ENCODE measurements at places on chromosomes 5 and 9.

GRCh38 chr5:121758615-121759014, 93.1 kb upstream of the FTMT start:
- no peak for DNase-seq

DNA sequence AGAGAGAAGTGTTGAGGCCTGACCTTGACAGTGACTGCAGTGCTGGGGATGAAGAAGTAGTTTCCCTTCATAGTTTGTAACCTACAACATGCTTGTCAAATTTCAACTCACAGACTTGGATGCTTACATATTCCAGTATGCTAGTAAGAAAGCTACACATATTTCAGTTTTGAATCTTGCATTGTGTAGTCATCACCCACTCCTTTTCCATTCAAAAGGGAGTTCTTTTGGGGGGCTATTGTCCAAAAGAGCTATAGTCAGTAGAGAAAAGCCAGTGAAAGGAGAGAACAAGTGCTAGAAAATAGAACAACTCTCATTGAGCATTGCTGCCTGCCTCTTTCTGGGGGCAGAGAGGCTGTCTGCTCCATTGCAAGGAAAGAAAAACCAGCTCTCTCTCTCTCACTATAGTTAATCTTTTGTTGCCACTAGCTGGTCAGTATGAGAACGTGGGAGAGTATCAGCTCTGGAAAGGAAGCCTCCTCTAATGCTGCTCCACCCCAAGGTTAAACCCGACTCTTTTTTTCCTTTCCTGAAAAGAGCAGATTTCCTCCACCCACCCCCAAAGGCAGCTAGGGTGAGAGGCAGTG, 7.3 kb downstream of the ASTN2 start:
- DNase-seq: no peak

GRCh38 chr5:25539536-25539935, 894.8 kb upstream of the CDH10 start:
- no peak for DNase-seq

DNA sequence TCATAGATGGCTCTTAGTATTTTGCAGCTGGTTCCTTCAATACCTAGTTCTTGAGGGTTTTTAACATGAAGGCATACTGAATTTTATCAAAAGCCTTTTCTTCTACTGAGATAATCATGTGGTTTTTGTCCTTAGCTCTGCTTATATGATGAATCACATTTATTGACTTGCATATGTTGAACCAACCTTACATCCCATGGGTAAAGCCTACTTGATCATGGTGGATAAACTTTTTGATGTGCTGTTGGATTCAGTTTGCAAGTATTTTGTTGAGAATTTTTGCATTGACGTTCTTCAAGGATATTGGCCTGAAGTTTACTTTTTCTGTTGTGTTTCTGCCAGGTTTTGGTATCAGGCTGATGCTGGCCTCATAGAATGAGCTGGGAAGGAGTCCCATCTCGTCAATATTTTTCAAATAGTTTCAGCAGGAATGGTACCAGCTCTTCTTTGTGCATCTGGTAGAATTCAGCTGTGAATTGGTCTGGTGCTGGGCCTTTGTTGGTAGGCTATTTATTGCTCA, 49.7 kb downstream of the YIPF5 start:
- DNase-seq: no peak

- DNase-seq: no peak
These were observed 428.2 kb downstream of the CDK5RAP2 start for GRCh38 chr9:120151806-120152205.

GRCh38 chr9:18499980-18500379, 26.0 kb downstream of the ADAMTSL1 start:
- DNase-seq: no peak

GRCh38 chr5:55141945-55142690, 17.9 kb upstream of the GPX8 start:
- no peak for DNase-seq

DNA sequence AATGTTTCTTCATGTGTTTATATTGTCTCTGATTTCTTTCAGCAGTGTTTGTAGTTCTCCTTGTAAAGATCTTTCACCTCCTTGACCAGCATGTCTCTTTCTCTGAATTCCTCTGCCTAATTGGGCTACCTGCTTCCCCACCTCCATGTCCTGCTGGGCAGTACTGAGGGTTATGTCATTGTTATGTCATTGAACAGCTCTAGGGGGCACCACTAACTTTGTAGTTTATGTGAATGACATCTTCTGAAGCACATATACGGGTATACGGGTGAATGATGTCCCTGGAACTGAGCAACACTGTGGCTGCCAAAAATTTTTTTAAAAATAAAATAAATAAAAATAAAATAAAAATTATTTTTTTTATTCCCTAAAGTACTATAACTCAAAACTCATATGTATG, 16.9 kb upstream of the SNCAIP start:
- DNase-seq: no peak

- no peak for DNase-seq
These were observed 28.0 kb downstream of the AKNA start for GRCh38 chr9:114359801-114360200.

GRCh38 chr5:115324021-115324420, 27.6 kb upstream of the CCDC112 start:
- DNase-seq: no peak

GRCh38 chr5:51622161-51622790, 239.0 kb downstream of the ISL1 start:
- no peak for DNase-seq

GRCh38 chr5:121497176-121497575, 354.5 kb upstream of the FTMT start:
- no peak for DNase-seq

GRCh38 chr5:179234563-179235135, 110.6 kb downstream of the ADAMTS2 start:
- DNase-seq: no peak

GRCh38 chr5:132378580-132378979, 9.1 kb downstream of the SLC22A5 start:
- DNase-seq: no peak

GRCh38 chr9:98195671-98196070, 3.2 kb upstream of the CORO2A start:
- DNase-seq: no peak

DNA sequence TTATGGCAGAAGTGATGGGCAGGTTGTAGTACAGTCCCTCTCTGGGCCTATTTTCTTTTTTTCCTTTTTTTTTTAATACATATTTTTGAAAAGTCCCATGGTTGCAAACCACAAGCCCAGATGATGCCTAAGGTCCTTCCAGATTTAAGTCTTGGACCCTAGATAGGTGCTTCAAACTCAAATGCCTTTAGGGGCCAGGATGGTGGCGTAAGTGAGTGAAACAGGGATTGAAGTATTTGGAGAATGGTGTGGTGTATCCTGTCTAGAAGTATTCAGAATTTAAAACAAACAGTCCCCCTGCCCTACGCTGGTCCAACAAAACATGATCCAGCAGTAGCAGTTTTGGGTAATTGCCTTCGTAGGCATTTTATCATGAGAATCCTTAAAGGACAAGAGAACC, 2.2 kb downstream of the TIGD6 start:
- no peak for DNase-seq

- no peak for DNase-seq
These were observed 249.0 kb upstream of the ZNF608 start for GRCh38 chr5:124995421-124995820.

- DNase-seq: no peak
These were observed 110.1 kb upstream of the OTULINL start for GRCh38 chr5:14471507-14471906.

DNA sequence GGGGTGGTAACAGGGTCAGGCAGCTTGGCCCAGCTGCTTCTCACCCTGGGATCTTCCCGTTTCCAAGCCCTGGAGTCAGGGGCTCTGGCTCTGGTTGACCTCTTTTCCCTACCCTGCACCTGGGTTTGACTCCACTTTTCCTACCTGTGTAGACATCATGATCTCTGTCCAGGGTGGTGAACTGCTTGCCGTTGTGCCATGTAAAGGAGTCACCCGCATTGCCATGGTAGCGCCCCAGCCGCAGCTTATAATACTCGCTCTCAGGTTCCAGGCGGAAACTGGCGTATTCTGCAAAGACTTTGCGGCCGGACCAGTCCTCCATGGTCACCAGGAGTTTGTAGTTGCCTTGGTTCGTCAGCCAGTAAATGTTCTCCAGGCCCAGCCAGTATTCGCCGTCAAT, 30.9 kb downstream of the ANGPTL2 start:
- DNase-seq: no peak

DNA sequence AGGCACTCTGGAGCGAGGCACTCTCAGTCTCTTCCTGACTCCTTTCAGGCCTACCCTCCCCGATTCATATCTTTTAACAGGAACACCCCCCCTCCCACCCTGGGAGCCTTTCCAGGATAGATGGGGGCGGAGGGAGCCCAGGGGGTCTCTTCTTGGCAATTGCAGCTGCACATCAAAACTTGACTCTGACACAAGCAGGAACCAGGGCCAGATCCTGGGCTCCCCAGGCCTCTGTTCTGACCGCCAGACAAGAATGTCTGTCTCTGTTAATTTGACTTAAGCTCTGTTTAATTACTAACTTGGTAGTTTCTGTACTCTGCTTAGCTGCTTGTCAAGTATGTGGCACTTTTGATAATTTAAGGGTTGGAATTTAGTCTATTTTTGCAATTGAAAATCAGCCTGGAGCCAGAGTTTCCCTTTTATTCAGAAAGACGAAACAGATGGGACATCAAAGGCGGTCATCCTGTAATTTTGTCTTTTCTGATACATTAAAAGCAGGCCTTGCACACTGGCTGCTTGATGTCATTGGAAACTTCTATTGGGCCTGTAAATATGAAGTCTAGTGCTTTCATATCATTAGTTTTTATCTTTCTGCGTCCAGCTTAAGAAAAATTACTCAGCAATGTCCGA, 43.3 kb downstream of the ACTL7B start:
- DNase-seq: no peak

DNA sequence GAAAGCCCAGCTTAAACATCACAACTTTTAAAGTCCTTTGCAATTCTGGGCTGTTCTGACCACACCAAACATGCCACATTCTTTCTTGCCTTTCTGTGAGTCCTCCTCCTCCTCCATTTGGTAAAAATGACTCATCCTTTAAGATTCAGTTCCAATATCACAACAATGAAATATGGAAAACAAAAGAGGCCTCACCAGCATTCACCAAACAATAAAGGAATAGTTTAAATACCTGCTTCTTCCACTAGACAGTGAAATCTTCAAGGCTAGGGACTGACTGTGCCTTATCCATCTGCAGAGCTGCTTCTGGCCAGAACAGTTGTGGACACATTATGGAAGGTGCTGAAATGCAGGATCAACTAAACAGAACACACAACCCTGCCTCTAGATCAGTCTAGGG, 36.0 kb downstream of the NR6A1 start:
- no peak for DNase-seq

DNA sequence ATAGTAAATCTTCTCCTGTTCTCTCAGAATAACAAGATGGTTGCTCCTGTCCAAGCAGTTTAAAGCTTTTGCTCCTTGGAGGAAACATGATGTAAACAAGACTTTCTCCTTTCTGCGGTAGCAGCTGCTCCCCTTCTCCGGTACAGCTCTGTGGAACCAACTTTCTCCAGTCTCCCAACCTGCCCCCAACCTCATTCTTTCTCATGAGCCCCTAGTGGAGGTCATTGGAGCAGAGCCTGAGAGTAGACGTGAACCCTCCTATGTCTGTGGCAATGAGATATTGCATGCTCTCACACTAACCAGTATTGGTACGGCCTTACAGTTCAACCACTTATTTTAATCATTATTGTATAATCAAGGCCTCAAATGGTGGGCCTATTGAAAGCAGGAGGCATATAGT, 483.8 kb upstream of the CDH10 start:
- no peak for DNase-seq

DNA sequence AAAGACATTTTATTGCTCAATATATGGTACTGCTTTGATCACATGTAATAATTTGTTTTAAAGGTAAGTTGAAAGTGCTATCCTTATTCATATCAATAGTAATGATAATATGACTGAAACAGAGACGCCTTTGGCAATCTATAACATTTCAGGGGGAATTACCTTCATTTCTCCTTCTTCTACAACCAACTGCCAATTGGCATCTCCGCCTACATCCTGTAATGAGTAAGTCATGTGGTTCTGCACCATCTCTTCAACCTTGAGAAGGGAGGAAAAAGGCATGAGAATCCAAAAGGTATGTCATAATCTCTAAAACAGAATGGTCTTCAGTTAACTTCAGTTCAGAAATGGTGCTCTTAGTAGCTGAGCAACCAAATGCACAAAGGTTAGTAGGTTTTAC, 52.4 kb downstream of the HMGCR start:
- DNase-seq: peak; percentile 59

GRCh38 chr5:179160584-179160983, 100.4 kb downstream of the ZNF354C start:
- DNase-seq: no peak

DNA sequence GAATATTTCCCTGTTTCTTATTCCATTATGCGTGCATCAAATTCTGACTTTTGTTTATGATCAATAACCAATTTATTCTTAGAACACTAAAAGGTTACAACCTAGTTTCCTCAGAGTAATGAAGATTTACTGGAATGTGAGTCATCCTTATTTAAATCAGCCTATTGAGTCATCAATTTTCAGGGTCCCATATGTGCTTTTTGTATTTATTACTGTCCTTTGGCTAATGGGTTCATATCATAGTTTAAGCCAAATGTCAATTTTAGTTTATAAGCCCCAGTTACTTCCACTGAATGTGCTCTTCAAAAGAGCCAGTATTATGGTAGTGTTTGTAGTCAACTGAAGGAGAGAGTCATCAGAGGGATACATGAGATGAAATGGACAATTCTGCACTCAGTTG, 359.2 kb downstream of the PRR16 start:
- DNase-seq: no peak

- DNase-seq: no peak
These were observed 51.9 kb upstream of the NMUR2 start for GRCh38 chr5:152456815-152457443.

- DNase-seq: no peak
These were observed 8.5 kb downstream of the GGTA1 start for GRCh38 chr9:121491111-121491510.

- no peak for DNase-seq
These were observed 309.7 kb downstream of the NSG2 start for GRCh38 chr5:174355208-174355612.

DNA sequence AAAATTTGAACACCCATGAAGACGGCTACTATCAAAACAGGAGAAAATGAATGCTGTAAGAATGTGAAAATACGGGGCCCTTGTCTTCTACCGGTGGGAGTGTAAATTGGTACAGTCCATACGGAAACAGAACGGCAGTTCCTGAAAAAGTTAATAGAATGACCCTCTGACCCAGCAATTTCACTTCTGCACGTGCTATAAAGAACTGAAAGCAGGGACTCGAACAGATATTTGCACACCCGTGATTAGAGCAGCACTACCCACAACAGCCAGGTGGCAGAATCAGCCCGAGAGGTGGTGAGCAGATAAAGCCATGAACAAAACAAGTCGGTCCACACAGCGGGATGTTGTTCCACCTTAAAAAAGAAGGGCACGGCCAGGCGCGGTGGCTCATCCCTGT, 22.6 kb upstream of the SLC12A7 start:
- DNase-seq: no peak
